NCI-H774 (cell line): ENCODE measurements at places on chromosomes 2 and 18.

DNA sequence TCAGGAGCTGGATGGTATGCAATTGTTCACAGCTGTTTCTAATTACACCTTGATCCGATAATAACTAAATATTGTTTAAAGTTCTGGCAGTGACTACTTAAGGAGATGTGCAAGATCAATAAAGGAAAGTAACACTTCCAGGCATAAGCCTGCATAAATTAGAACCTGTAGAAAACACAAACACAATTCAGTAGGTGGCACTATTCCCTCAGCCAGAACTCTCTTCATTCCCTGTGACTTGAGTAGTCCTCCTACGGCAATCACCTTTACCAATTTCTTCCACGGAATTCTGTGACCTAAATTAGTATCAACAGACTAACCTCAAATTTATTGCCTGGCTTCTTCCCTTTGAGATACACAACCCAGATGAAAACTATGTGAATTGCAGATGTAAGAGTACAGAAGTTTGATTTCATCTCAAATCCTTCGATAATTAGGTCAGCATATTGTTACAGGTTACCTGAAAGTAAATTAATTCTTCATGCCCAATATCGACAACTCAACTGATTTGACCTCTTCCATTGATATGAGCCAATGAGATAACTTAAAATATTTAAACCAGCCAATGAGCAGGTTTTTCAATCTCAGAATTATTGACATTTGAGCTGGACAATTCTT lies 137.8 kb downstream of the PID1 start:
- peak; percentile 58 for DNase-seq

DNA sequence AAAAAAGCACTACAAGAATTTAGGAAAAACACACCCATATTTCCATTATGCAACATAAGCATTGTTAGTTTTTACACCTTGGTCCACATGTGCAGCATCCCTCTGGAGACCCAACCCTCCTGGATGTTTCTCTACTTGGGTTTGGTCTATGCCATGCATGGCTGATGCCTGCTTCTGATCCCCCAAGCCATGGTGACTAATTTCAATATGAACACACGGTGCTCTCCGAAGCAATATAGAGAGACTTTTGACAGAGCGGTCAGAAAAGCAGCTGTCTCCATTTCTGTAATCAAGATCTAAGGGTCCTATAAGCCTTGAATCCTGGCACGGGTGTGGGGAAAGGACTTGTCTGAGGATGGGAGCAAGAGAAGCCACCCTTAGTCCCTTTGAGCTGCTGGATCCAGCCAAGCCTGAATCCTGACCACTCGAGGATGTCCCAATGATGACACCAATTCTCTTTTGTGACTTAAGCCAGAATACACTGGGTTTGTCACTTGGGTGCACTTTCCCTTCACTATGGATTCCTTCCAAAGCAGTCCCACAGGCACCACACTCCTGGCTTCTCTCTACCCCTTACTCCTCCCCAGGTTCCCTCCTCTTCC lies 91.5 kb downstream of the ACTR2 start:
- no peak for DNase-seq

GRCh38 chr2:209305746-209306196 lies 118.1 kb upstream of the MAP2 start:
- DNase-seq = no peak

- no peak for DNase-seq
Measured at GRCh38 chr2:34747643-34748042, 1148.5 kb upstream of the FAM98A start.

GRCh38 chr18:63909870-63910269 lies 2.1 kb downstream of the SERPINB10 start:
- DNase-seq = no peak

DNA sequence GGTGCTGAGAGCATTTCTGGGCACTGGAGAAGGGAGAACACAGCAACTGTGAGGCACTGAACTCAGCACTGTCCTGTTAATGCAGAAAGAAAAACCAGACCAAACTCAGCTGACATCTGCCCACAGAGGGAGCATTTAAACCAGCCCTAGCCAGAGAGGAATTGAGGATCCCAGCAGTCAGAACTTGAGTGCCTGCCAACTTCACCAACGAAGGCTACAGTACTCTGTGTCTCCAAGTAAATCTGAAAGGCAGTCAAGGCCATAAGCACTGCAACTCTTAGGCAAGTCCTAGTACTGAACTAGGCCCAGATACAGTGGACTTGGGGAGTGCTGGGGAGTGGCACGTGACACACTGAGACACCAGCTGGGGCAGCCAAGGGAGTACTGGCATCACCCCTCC lies 176.2 kb upstream of the ZC3H15 start:
- no peak for DNase-seq

DNA sequence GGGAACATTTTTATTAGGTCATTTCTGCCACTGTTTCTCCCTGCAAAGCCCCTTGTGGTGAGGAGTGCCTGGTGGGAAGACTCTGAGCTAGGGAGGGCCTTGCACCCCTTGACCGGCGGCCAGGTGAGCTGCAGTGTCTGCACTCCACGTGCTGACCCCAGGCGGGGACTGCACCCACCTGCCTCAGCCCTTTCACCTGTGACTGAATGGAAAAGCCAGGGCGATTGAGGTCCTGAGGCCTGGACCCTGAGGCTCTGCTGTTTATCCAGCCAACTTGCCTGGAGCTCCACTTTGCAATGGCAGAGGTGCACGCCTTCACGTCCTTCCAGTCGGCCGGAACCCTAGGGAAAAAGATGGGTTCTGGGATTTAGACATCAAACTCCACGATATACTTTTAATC lies 53.1 kb downstream of the TMEM18 start:
- no peak for DNase-seq

DNA sequence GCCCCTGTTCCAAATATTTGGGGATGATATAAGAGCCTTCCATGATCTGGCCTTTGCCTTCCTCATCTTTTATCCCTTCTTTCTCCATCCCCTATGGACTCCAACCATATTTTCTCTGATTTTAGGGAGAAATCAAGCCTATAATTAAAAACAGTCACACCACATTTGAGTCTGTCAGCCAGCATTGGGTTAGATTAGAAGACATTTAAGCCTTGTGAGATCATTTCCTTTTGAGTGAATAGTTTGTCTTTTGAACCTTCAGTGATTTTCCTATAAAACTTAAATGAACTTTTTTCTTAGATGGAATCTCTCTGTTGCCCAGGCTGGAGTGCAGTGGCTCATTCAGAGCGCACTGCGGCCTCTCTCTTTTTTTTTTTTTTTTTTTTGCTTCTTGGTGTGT lies 7.6 kb upstream of the C18orf32 start:
- no peak for DNase-seq

GRCh38 chr2:138730497-138731030 lies 49.6 kb downstream of the NXPH2 start:
- DNase-seq = no peak

DNA sequence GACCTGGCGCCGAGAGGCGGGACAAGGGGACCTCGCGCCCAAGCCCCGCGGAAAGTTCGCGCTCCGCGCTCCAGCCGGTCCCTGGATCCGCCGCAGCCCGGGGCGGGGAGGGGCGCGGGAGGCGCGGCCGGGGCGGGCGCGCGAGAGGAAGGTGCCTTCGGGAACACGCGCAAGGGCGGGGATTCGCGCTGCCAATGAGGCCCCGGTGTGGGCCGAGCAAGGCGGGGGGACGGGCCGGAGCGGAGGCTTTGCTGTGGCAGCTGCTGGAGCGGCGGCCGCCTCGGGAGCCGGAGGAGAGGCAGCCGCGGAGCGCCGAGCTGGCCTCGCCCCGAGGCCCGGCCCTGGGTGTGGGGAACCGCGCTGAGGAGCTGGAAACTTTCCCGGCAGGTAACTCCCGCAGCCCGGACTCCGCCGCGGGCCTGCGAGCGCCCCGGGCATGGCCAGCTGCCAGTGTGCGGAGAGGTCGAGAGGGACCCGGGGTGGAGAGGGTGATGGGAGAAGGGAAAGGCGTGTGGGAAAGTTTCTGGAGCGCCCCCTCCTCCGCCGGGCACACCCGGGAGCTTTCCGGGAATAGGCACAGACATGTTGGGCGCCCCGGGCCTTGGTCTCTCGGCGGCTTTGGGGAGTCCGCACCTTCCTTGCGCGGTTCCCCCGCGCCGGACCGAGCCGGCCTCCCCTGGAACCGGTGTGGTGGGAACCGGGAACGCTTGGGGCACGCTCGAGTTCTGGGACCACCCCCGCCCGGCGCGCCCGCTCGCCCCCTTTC lies at the start of gene TANC1:
TANC1 (plus strand) TSS at position 245 of the 766 bp plus-strand sequence. CDS start 97,271 bp downstream, outside the sequence.
- peak; percentile 83 for DNase-seq

DNA sequence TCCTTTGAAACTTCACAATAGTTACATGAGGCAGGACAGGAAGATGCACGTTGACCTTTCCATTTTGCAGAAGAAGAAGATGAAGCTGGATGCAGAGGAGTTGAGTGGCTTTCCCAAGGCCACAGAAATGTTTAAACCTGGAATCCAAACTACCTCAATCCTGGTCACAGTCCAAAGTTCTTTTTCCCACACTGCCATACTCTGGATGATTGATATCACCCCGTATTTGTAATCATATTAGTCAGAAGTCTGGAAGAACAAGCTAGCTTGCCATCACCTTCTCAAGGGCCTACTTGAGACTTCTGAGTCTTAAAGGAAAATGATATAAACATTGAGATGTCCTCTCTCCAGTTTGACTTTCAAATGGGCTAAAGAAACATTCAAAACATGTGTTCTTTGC lies 190.1 kb downstream of the LNPK start:
- DNase-seq = no peak

- DNase-seq = no peak
Measured at GRCh38 chr2:168684921-168685599, 117.4 kb upstream of the NOSTRIN start.

DNA sequence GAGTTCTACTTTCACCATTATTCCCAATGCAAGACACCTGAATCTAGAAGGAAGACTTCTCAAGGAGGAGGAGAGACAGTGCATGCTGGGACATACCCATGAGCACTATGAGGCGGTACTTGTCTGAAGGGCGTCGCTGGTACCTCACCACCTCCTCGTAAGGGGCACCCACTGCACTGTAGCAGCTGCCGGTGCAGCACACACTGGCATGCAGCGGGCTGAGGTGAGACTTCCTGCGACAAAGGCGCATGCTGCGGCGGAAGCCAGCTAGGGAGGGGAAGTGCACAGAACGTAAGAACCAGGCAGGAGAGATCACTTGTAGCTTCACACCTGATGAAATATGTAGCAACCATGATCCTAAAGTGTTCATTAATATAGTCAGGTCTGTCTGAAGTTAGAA lies 12.8 kb upstream of the TMEM237 start:
- DNase-seq = no peak

GRCh38 chr2:62947403-62947802 lies 103.2 kb upstream of the OTX1 start:
- no peak for DNase-seq

GRCh38 chr2:149056541-149057255 lies 18.2 kb downstream of the LYPD6B start:
- DNase-seq = no peak

DNA sequence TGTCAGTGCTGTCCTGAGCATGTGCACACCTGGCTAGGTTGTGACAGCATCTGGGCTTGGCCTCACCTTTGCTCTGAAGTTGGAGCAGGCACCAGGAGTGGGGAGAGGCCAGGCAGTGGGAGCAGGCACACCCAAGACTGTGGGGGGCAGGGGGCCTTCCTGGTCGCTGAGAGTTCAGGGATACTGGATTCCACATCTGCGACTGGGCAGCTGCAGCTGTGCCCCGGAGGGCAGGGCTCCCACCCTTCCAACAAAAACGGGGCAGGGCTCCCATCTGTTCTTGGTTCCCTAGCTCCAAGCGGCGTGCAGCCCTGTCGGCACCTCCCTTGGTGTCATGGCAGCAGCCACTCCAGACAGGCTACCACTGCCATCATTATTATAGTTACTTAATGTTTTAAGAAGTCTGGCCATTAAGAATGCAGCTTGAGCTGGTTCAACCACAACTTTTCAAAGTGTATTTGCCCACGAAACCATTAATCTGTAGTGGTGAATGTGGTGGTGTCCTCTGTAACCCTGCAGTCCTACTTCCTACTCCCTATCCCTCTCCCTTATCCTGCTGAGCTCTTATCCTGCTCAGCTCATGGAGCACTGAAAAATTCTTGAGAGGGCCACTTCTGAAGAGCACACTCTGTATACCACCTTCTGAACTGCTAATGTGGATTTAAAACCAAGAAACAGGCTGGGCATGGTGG lies 48.0 kb upstream of the RAB1A start:
- no peak for DNase-seq

GRCh38 chr2:113863144-113863543 lies 26.7 kb upstream of the ACTR3 start:
- no peak for DNase-seq

GRCh38 chr2:207434306-207434705 lies 95.5 kb upstream of the CREB1 start:
- DNase-seq = no peak

DNA sequence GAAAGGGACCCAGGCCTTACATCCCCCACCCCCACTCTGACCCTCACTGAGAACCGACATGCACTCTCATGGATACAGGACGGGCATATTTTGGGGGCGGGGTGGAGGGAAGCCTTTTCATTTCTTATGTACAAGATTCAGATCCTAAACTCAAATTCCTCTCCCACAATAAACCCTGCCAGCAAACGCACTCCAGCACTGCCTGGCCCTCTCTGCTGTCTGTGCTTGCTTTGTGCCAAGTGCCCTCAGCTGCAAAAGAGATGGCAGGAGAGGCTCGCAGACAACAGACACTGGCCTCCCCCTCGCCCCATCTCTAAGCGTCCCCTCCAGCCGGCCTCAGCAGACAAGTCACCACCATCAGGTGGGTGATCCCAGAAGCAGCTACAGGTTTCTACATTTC lies 42.4 kb downstream of the FAM168B start:
- no peak for DNase-seq

GRCh38 chr2:207037896-207038295 lies 98.6 kb downstream of the CPO start:
- no peak for DNase-seq
